SK-N-SH (cell line): ENCODE measurements at places on chromosomes 7 and 10. TPM values are rescaled to one million over a fixed set of nuclear protein-coding genes. Genes with fewer than 3 reads are reported as not detected.
A peak's percentile ranks its signal among the peaks of the same experiment; 100 is the strongest.

- DNase-seq = no peak
Observed at GRCh38 chr10:64037071-64037661, 516.0 kb downstream of the REEP3 start.

The CXCL12 gene
- polyA plus RNA-seq = 4.1 and 4.7 TPM in 2 replicates

GRCh38 chr10:47092831-47093230 is 181.6 kb downstream of the PTPN20 start:
- no peak for DNase-seq

DNA sequence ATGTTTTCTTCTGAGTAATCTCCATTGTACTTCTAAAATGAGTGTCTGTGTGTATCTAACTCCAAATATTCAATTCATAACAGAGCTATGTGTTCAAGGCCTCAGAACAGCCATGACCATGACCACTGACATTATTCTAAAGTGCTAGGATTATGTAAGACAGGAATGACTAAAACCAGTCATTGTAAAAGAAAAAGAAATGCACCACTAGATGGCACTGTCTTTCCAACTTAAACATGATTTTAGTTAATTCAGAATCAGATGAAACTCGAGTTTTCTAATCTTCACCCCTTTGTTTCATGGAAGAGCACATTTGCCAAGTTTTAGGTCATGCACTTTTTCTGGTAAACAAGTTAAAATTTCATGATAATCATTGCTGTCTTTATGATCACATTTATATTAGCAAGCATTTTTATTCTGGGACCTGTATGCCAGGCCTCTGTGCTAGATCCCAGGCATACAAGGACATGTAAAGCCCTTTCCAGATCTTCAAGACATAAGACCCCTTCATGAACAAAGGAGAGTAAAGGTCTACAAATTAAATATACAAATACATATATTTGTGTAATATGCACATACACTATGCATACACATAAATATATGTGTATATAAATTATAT is 26.1 kb upstream of the RSU1 start:
- DNase-seq = peak; percentile 34

DNA sequence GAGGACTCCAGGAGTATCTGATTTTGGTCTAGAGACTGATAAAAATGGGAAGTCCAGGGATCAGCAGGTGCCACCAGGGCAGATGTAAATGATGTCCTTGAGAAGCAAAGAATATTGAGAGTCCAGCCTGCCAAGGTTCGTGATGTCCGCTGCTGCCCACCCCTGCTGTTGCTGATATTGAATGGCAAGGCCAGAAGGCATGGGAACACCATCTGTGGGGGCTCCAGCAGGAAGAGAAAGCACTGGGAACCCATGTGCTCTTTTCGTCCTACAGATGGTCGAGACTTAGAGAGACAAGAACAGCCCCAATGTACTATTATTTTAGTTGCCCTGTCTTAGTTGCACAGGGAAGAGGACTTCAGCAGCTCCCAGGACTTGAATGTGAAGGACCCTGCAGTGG is 363.9 kb downstream of the GALNT17 start:
- DNase-seq = no peak

DNA sequence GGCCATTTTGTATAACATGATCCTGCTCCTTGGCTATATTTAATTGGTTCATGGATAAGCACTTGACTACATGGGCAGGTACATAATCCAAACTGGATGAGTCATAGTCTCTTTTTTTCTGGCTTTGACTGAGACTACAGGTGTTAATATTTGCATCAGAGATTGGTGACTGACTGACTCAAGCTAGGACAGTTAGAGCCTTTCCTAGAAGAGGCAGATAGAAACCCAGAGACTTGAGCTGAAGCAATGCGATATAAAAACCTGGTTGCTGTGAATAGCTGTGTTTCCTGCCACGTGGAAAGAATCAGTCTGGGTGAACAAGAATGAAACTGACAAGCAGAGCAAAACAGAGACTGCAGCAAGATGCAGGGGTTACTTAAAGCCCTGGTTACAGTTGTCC is 81.0 kb downstream of the SAMD9 start:
- no peak for DNase-seq

The CPA4 gene
- polyA plus RNA-seq = 176 and 243 TPM in 2 replicates

The OR2A42 gene
- not detected in 2 replicates for polyA plus RNA-seq

GRCh38 chr10:72167118-72167517 is 48.7 kb upstream of the ANAPC16 start:
- DNase-seq = peak; percentile 21

DNA sequence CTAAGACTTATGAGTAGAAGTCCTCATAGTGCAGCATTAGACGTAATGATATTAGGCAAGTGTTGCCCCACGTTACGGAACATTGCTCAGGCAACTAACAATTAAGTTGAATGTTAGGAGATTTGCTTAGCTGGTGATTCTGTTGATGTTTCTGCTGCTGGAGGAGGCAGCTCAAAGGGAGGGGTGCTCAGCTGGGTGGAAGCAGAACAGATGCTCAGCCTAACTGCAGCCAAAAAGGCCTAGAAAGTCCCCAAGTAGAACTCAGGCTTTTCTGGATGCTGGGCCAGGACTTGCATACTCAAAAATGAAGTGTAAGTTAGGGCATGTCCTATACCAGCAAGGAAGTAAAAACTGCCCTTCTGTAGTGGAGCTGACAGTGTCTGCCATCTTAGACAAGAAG is 201.4 kb downstream of the ADRA2A start:
- no peak for DNase-seq

The UCMA gene
- polyA plus RNA-seq = not detected in 2 replicates

DNA sequence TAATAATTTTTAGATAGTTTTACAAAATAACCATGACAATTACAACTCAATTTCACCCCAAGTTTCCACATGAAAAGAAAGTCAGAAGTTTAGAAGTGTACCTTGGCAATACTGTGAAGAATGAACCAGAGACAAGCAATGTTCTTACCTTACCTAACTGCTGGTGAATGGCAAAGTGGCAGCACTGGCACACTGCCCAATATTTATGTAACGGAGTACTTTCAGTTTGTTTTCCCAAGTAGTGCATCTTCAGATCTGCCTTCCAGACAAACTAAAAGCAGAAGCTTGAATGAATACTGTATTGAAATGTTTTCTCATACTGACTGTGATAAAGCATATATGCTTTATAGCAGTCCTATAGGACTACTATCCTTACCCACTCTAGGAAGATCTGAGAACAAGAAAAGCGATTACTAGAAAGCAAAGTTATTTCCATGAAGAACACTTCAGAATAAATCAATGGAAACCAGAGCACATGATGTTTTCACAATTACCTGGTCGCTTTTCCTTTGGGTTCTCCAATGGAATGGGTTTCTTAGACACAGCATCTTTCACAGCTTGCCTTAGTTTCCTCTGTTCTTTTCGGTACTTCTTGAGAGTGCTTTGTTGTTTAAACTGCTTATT is 1.5 kb downstream of the NOC3L start:
- peak; percentile 9 for DNase-seq

GRCh38 chr7:107262857-107263256 is 94.1 kb downstream of the HBP1 start:
- DNase-seq = no peak

GRCh38 chr7:108002726-108003598 is at the start of gene LAMB1:
Gene LAMB1 (minus strand): TSS chr7:108003161. CDS start chr7:108002885, 276 bp downstream.
- DNase-seq = peak; percentile 98

GRCh38 chr7:114530057-114530611 is 115.5 kb downstream of the FOXP2 start:
- DNase-seq = no peak

The PON3 gene
- polyA plus RNA-seq = not detected in 2 replicates

GRCh38 chr7:94605031-94605430 is 50.9 kb downstream of the SGCE start:
- DNase-seq = no peak

GRCh38 chr10:2933071-2933470 is 134.3 kb upstream of the PFKP start:
- DNase-seq = peak; percentile 59

GRCh38 chr10:71644307-71645180 is 75.0 kb downstream of the C10orf105 start:
- no peak for DNase-seq

DNA sequence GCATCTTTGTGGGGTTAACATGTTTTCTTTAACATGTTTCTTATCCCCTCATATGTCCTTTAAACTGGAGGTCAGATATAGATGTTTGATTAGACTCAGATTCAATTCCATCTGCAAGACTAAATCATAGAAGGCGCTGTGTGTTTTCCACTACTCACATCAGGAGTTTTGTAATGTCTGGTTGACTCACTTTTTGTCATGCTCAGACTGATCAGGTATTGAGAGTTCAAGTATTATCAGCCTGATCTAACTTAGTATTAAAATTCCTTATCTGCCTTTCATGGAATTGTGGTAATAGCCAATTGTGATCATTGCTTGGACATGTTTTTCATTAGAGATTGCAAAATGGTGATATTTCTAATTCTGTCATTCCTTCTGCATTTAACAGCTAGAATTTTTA is 30.2 kb downstream of the ENTPD7 start:
- DNase-seq = no peak

The UCN3 gene
- polyA plus RNA-seq = not detected in 2 replicates

The C10orf62 gene
- polyA plus RNA-seq = 0.07 and 0.19 TPM in 2 replicates

GRCh38 chr7:130182990-130183389 is 22.2 kb downstream of the TMEM209 start:
- DNase-seq = no peak

- DNase-seq = no peak
Observed at GRCh38 chr10:122047560-122047959, 58.6 kb downstream of the TACC2 start.

The NFKB2 gene
- 20.6 and 26.6 TPM in 2 replicates for polyA plus RNA-seq

DNA sequence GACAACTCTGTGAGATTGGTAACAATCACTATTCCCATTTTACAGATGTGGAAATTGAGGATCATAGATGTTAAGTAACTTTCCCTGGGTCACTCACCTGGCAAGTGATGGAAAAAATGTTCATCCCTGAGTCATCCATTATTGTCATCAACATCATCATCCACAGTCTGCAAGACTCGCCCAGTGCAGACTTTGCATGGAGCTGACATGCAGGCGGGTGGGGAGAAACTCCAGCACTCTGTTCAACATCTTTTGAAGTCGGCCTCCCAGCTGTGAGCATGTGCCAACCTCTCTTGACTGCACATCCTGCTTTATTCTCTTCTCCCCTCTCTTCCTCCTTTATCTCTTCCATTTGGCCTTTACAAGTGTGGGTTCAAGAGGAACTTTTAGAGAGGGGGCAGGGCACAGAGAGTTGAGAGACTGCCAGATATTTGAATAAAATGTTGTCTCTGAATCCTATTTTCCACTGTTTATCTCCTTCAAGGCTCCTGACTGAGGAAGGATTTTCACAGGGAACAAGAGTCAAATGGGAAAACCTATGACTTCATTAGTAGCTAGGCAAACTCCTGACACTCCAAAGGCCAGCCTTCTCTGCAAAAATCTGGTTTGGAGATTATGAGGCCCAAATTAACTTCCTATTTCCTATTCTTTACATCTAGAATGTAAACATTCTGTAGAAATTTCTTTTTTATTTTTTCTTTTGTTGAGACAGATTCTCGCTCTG is 283.7 kb upstream of the PODXL start:
- DNase-seq = no peak

- no peak for DNase-seq
Observed at GRCh38 chr7:78716876-78717275, 736.6 kb downstream of the MAGI2 start.

DNA sequence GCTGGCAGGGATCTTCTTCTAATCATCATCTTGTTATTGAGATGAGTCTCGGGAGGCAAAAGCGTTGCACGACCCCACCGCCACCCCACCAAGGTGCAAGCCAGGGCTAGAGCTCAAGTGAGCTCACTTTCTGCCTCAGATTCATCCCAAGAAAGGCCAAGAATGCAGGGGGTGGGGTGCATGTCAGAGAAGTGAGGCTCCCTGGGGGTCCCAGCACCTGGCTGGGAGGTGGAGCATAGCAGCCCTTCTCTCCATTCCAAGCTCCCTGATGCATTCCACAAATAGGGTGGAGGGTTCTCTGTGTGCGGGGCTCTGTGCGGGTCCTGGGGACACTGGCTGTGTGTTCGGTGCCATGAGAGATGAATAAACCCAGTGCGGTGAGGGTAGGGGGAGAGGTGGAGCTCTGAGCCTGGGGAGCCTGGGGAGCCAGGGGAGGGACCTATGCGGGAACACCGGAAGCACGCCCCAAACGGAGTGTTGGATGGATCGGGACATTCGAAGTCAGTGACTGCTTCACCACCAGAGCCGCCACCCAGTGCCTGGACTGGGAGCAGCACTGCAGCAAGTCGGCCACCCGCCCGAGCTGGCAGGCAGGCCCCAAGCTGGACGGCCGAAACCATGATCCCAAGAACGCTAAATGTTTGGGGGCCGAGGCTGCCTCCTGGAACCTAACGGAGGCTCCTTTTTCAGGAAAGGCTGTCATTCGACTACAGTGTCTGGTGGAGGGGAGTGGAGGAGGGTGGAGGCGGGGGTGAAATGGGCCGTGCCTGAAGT is 17.9 kb upstream of the HMX3 start:
- no peak for DNase-seq

- no peak for DNase-seq
Observed at GRCh38 chr10:16612115-16612980, 90.7 kb upstream of the C1QL3 start.

GRCh38 chr7:43645699-43646226 is 62.9 kb downstream of the STK17A start:
- no peak for DNase-seq

The PDK4 gene
- polyA plus RNA-seq = 0.10 and 0.13 TPM in 2 replicates

DNA sequence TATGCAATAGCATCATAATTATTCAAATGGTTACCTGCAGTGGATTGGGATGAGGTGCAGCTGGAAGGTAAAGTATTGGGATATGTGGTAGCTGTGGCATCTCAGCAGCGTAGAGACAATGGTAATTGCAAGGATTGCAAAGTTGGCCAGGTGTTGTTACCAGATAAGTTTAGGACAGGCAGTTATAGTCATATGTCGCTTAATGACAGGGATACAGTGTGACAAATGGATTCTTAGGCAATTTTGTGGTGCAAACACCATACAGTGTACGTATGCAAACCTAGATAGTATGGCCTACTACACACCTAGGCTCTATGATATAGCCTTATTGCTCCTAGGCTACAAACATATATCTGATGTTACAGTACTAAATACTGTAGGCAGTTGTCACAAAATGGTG is 163.5 kb upstream of the LYZL2 start:
- DNase-seq = no peak

- no peak for DNase-seq
Observed at GRCh38 chr10:94066411-94066810, 72.7 kb downstream of the PLCE1 start.

The SLC18A2 gene
- 0.02 TPM in 1 of 2 replicates, not detected in the other for polyA plus RNA-seq

DNA sequence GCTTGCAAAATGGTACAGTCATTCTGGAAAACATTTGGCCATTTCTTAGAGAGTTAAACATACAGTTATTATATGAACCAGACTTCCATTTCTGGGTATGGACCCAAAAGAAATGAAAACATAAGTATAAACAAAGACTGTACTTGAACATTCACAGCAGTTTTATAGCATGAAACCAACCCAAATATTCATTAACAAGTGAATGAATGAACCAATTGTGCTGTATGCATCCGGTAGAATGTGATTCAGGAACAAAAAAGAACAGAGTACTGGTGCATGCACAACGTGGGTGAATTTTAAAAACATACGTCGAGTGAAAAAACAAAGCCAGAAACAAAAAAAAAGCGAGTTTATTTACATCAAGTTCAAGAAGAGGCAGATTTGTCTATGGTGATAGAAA is 1085.8 kb upstream of the AUTS2 start:
- DNase-seq = no peak
